ENCODE measurements at places on chromosomes 3 and 15. TPM values are rescaled to one million over a fixed set of nuclear protein-coding genes. Genes with fewer than 3 reads are reported as not detected.

- no peaks in the 10 kb centered on the region for H3K27me3 ChIP-seq
- no peaks in the 10 kb centered on the region for H3K36me3 ChIP-seq
- DNase-seq: no peak
- peak overlapping the region; percentile 2 for H3K27ac ChIP-seq
These were observed 4.1 kb upstream of the BMF start for GRCh38 chr15:40112789-40113188.

DNA sequence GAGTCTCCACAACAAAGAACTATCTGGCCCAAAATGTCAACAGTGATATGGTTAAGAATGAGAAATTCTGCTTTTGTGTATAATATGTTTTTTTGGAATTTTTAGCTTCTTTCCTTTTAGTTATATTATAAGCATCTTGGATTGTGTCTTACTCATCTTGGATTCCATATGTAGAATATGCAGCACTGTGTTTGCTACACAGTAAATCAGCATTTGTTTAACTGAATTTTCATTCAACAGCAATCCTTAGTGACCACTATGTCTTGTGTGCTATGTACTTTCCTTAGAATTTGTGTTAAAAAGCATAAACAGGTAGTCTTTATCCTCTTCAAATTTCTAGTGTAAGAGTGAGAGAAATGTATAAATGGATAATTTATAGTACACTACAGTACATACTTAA is 18.2 kb upstream of the TMEM207 start:
- H3K4me1 ChIP-seq: no peaks in the 10 kb centered on the region
- no peak overlapping the region for H3K27ac ChIP-seq
- no peaks in the 10 kb centered on the region for H3K27me3 ChIP-seq
- no peak for DNase-seq
- H3K4me3 ChIP-seq: no peak overlapping the region

GRCh38 chr15:57323806-57324589 is 52.3 kb upstream of the CGNL1 start:
- no peaks in the 10 kb centered on the region for H3K27me3 ChIP-seq
- H3K4me1 ChIP-seq: peaks cover 43% of the 10 kb centered on the region
- H3K27ac ChIP-seq: no peak overlapping the region
- no peak for DNase-seq

DNA sequence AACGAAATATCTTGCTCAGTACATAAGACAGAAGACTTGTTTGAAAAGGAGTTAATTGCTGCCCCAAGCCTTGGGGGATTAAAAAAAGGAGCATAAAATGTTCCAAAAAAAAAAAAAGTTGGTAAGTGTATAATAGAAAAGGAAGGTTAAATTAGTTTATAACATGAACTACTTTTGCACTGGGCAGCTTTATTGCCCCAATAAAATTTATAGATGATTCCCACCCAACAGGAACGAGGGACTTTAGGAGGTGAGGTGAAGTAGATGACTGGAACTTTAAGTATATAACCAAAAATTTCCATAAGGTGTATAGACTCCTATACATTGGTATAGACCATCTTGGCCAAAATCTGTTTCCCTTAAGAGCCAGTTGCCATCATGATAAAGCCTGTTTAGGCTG is 14.8 kb downstream of the PPP2R3A start:
- H3K4me3 ChIP-seq: no peak overlapping the region
- H3K36me3 ChIP-seq: no peaks in the 10 kb centered on the region
- no peak overlapping the region for H3K27ac ChIP-seq
- no peak for DNase-seq

GRCh38 chr3:143302638-143303171 is 183.1 kb downstream of the CHST2 start:
- no peak overlapping the region for H3K4me3 ChIP-seq
- no peaks in the 10 kb centered on the region for H3K27me3 ChIP-seq
- no peak for DNase-seq
- no peak overlapping the region for H3K27ac ChIP-seq
- H3K36me3 ChIP-seq: no peaks in the 10 kb centered on the region

- peaks cover 25% of the 10 kb centered on the region for H3K4me1 ChIP-seq
- peaks cover 12% of the 10 kb centered on the region for H3K36me3 ChIP-seq
- H3K27ac ChIP-seq: no peak overlapping the region
- no peaks in the 10 kb centered on the region for H3K27me3 ChIP-seq
- no peak overlapping the region for H3K4me3 ChIP-seq
These were observed 24.3 kb upstream of the GPR171 start for GRCh38 chr3:151227266-151227806.

DNA sequence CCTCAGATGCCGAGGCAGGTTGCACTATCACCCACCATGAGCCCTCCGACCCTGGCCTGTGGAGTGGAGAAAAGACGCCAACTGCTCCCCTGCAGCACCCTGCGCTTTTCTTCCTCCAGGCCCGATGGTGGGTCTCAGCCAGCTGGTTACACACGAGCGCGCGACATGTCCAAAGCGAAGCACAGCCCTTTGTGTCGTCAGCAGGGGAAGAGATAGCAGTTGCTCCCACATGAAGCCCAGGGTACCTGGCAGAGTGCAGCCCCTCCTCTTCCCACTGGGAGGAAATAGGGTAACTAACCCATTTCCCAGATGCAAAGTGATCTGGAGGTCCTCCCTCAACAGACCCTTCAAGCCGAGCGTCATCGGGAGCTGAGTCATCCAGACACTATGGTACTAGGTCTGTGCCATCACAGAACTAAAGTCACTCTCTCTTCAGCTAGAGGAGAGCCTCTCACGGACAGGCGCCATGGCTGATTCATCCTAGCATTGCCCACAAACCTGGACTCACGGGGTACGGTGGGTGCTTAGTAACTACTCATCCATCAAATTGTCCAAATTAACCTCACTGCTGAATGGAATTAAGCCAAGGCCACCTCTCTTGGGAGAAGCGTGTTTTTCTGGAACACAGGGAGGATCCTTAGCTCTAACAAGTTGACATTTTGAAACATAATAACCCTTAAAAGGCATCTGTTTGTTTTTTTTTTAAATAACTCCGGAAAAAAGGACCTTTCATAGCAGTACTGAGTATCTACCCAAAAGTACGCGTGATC is 45.2 kb upstream of the BDH1 start:
- H3K36me3 ChIP-seq: peaks cover 38% of the 10 kb centered on the region
- H3K27ac ChIP-seq: no peak overlapping the region
- H3K4me1 ChIP-seq: peaks cover 12% of the 10 kb centered on the region
- H3K27me3 ChIP-seq: peaks cover 2% of the 10 kb centered on the region

DNA sequence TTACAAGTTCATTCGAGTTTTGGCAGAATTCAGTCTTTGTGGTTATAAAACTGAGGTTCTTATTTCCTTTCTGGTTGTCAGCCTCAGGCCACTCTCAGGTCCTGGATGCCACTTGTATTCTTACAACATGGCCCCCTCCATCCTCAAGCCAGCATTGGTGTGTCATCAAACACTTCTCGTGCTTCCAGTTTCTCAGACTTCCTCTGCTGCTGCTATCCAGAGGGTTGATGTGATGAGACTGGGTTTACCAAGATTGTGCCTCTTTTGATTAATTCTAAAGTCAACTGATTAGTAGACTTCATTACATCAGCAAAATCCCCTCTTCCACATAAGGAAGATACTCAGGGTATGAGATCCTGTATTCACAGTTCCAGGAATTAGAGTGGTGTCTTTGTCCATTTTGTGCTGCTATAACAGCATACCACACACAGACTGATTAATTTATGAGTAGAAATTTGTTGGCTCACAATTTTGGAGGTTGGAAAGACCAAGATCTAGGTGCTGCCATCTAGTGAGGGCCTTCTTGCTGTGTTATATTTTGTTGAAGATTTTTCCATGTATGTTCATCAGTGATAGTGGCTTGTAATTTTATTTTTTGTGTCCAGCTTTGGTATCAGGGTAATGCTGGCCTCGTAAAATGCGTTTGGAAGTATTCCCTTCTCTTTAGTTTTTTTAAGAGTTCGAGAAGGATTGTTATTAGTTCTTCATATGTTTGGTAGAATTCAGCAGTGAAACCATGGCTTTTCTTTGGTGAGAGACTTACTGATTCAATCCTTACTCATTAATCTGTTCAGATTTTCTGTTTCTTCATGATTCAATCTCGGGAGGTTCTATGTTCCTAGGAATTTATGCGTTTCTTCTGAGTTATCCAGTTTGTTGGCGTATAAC is 11.1 kb downstream of the LRCH3 start:
- H3K4me1 ChIP-seq: peaks cover 23% of the 10 kb centered on the region
- no peak for DNase-seq

GRCh38 chr15:48823237-48823636 is 12.4 kb upstream of the CEP152 start:
- H3K36me3 ChIP-seq: no peaks in the 10 kb centered on the region
- H3K27me3 ChIP-seq: no peaks in the 10 kb centered on the region
- H3K4me3 ChIP-seq: no peak overlapping the region
- DNase-seq: peak; percentile 17

DNA sequence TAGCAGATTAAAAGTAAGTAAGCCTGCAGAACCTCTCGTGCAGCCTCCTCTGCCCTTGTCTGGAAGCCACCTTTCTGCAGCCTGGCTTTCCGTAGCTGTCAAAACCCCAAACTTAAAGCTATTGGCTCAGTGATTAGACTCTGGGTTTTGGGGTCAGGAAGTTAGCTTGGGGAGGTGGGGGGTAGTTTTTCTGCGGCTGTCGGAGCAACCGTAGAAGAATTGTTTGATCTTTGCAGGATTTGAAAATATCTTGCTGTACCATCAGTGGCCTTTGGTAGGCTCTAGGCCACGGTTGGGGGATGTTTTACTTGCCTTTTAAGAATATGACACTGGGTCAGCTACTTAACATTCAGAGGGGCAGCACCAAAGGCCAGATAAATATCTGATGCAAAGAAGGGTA is 88.4 kb upstream of the RASGRP1 start:
- no peak overlapping the region for H3K27ac ChIP-seq
- H3K4me3 ChIP-seq: no peak overlapping the region
- H3K36me3 ChIP-seq: no peaks in the 10 kb centered on the region
- DNase-seq: no peak
- peaks cover 19% of the 10 kb centered on the region for H3K4me1 ChIP-seq
- H3K27me3 ChIP-seq: no peaks in the 10 kb centered on the region

DNA sequence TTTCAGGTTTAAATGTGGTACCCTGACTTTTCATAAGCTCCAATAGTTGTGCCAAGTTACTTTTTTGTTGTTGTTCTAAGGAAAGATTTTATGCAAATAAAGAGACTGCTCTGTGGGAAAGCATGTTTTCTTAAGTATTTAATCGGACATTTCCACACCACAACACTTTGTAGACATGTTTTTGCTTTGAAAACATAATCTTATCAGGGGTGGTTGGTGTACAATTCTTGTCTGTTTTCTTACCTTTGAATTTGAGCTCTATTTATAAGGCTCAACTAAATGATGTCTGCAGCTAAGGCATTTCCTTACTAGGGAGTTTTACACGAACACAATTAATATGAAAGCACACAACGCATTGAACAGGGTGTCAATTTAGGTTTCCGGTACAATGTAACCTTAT is 81.5 kb upstream of the CDIN1 start:
- no peaks in the 10 kb centered on the region for H3K36me3 ChIP-seq
- no peak overlapping the region for H3K4me3 ChIP-seq
- H3K4me1 ChIP-seq: peaks cover 28% of the 10 kb centered on the region
- no peaks in the 10 kb centered on the region for H3K27me3 ChIP-seq
- no peak for DNase-seq

DNA sequence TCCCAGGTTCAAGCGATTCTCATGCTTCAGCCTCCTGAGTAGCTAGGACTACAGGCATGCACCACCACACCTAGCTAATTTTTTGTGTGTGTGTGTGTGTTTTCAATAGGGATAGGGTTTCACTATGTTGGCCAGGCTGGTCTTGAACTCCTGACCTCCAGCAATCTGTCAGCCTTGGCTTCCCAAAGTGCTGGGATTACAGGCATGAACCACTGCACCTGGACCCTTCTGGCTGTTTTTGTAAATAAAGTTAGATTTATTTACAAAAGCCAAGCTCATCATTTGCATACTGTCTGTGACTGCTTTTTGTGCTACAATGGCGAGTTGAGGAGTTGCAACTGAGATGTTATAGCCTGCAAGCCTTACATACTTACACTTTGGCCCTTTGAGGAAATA is 28.6 kb upstream of the IL16 start:
- no peak for DNase-seq
- H3K27ac ChIP-seq: no peak overlapping the region
- H3K4me3 ChIP-seq: no peak overlapping the region
- no peaks in the 10 kb centered on the region for H3K27me3 ChIP-seq
- no peaks in the 10 kb centered on the region for H3K4me1 ChIP-seq
- H3K36me3 ChIP-seq: no peaks in the 10 kb centered on the region

DNA sequence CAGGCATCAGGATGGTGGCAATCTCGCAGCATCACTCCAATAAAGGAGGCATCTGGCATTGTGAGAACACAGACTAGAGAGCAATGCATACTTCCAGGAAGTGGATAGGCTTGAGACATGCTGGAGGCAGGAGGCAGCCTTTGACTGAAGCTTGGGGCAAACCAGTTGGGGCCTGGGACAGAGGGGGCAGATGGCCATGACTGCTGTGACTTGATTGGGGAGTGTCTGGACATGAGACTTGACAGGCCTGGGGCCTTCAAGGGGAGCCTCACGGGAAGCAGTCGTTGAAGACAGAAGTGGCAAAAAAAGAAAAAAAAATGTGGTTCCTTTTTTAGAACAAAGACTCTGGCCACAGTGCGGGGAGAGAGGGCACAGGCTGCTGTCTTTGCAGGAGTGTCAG is 44.7 kb upstream of the CHRNA7 start:
- H3K27me3 ChIP-seq: no peaks in the 10 kb centered on the region
- H3K36me3 ChIP-seq: no peaks in the 10 kb centered on the region
- peaks cover 24% of the 10 kb centered on the region for H3K4me1 ChIP-seq
- no peak overlapping the region for H3K27ac ChIP-seq
- no peak for DNase-seq

- H3K4me3 ChIP-seq: no peak overlapping the region
- H3K4me1 ChIP-seq: peaks cover 14% of the 10 kb centered on the region
- no peaks in the 10 kb centered on the region for H3K36me3 ChIP-seq
- no peak overlapping the region for H3K27ac ChIP-seq
These were observed 29.1 kb upstream of the RASA2 start for GRCh38 chr3:141457624-141458236.

GRCh38 chr3:44795197-44795596 is 33.6 kb downstream of the KIF15 start:
- no peaks in the 10 kb centered on the region for H3K27me3 ChIP-seq
- DNase-seq: no peak
- H3K4me1 ChIP-seq: peaks cover 6% of the 10 kb centered on the region
- no peak overlapping the region for H3K4me3 ChIP-seq
- H3K27ac ChIP-seq: peak overlapping the region; percentile 20
- peaks cover 40% of the 10 kb centered on the region for H3K36me3 ChIP-seq

GRCh38 chr3:45795882-45796765 is at the start of gene SLC6A20:
TSS of gene SLC6A20 (minus strand) at chr3:45796536. CDS start at chr3:45796419, 117 bp downstream.
- no peak within 1 kb of the TSS for H3K27ac ChIP-seq
- no peaks in the 10 kb centered on the region for H3K36me3 ChIP-seq
- peaks cover 66% of the 10 kb centered on the region for H3K27me3 ChIP-seq
- peak; percentile 47 for DNase-seq

- no peak overlapping the region for H3K27ac ChIP-seq
- no peak for DNase-seq
- no peaks in the 10 kb centered on the region for H3K36me3 ChIP-seq
- H3K4me3 ChIP-seq: no peak overlapping the region
- H3K27me3 ChIP-seq: no peaks in the 10 kb centered on the region
These were observed 317.3 kb downstream of the TLE3 start for GRCh38 chr15:69780374-69780773.

- H3K4me1 ChIP-seq: no peaks in the 10 kb centered on the region
- no peak for DNase-seq
- H3K36me3 ChIP-seq: 0 out of 2 replicates have a peak, but pooled peaks cover 2% of the 10 kb centered on the region
These were observed 108.1 kb upstream of the THBS1 start for GRCh38 chr15:39472621-39473297.

BUB1B gene
- total RNA-seq: 192 TPM

CCDC12 gene
- 59.1 TPM for total RNA-seq

ADAMTS7 gene
- 67.1 TPM for total RNA-seq

CAMK1 gene
- 5.9 TPM for total RNA-seq

HIGD2B gene
- total RNA-seq: not detected

SMAD3 gene
- total RNA-seq: 20.2 TPM

KBTBD8 gene
- 15.0 TPM for total RNA-seq

AMT gene
- total RNA-seq: 57.8 TPM

WDR82 gene
- 64.6 TPM for total RNA-seq

Measured in WTC11 (cell line).